ENCODE measurements at places on chromosomes 11 and 22.

GRCh38 chr11:10622108-10622507, 53.6 kb upstream of the LYVE1 start:
- no peak for DNase-seq

GRCh38 chr22:29854432-29854831, 16.4 kb upstream of the ASCC2 start:
- DNase-seq: no peak

- DNase-seq: no peak
Measured at GRCh38 chr22:37806409-37807333, 1.1 kb upstream of the GCAT start.

DNA sequence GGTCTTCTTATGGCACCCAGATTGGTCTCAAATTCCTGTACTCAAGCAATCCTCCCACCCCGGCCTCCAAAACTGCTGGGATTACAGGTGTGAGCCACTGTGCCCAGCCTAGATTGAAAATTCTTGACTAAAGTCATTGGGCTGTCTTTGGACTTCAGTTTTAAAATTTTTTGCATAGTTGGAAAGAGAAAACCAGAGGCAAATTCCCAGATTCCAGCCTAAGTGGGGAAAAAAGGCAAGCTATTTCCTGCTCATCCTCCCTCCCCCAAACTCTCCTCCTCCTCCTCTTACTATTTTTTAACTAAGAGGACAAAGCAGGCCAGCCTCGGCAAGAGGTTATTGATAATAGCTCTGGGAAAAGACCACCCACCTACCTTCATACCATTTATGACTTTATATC, 78.6 kb upstream of the CLMP start:
- DNase-seq: no peak

GRCh38 chr11:67627812-67628624, 1.7 kb downstream of the NUDT8 start:
- DNase-seq: no peak

- no peak for DNase-seq
Measured at GRCh38 chr22:50218996-50219727, 18.4 kb downstream of the SELENOO start.

- no peak for DNase-seq
Measured at GRCh38 chr11:7520981-7521487, 7.2 kb downstream of the PPFIBP2 start.

GRCh38 chr11:115167456-115167855, 336.8 kb downstream of the CADM1 start:
- no peak for DNase-seq

DNA sequence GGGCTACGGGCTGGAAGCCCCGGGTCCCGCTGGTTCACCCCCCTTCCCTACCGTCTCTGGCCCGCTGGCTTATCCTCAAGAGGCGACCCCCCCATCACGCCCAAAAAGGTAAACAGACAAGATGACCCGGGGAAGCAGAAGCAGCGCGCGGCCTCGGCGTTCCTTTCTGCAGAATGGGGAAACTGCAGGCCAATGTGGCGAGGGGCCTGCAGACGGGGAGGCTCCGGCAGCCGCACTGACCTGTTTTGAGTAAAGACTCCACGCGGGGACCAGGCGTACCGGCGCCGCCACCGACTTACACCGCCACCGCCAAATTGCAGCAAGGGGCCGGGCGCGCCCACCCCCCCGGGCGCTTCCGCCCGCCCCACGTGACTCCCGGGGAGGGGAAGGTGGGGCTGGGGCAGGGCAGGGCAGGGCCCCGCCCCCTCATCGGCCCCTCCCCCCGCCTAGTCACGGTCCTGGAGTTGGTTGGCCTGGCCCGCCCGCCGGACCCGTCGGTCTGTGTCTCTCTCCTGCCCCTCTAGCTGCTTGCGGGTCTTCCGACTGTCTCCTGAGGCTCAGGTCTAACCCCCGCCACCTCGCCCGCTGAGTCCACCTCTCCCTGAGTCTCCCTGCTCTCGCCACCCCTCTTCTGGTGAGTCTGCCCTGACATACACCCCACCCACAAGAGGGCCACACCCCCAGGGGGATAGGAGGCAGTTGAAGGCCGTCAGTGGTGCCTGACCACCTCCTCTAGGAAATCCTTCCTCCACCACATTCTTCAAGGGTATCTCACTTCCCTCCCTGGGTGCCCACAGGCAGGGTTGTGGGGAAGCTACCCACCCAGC, at the start of gene ARAP1:
Gene ARAP1, minus strand, starts transcription at position 321 of the 827 bp plus-strand sequence. CDS start 25,280 bp downstream, outside the sequence.
- DNase-seq: peak; percentile 80

Measured in activated T-cell treated with anti-CD3 and anti-CD28 coated beads, Interleukin-2, amount 50 U/mL, for 48 hours (primary cell).